Suprapubic skin (tissue), 4 donors: ENCODE measurements at places on chromosomes 12 and 14.

DNA sequence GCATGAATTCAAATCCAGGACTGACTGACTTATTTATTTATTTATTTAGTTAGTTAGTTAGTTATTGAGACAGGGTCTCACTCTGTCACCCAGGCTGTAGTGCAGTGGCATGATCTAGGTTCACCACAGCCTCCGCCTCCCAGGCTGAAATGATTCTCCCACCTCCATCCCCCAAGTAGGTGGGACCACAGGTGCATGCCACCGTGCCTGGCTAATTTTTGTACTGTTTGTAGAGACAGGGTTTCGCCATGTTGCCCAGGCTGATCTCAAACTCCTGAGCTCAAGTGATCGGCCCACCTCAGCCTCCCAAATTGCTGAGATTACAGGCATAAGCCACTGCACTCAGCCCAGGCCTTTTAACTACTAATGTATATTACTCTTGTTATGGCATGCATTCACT lies 36.0 kb downstream of the BTG1 start:
- DNase-seq = no peak
- no peak overlapping the region for H3K4me3 ChIP-seq
- H3K36me3 ChIP-seq = no peaks in the 10 kb centered on the region
- H3K27ac ChIP-seq = no peak overlapping the region
- peaks cover 35% of the 10 kb centered on the region for H3K4me1 ChIP-seq
- H3K27me3 ChIP-seq = no peaks in the 10 kb centered on the region

DNA sequence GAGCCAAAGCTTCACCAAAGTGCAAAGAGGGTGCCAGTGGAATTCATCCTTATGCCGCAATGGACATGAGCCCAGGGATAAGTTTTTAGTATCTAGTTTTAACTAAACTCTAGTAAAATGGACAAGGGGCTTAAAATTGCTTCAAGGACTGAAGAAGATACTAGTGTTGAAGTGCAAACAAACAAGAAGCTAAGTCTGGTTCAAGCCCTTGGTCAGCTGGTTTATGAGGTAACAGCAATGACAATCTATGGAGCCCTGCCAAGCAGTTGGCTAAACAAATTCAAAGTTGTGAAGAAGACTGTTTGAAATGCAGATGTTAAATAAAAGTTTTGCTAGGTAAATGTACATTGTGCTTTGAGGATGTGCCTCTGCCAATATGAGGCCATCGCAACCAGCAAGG lies 209.4 kb downstream of the KTN1 start:
- DNase-seq = no peak
- H3K27me3 ChIP-seq = no peaks in the 10 kb centered on the region
- H3K36me3 ChIP-seq = no peaks in the 10 kb centered on the region
- no peaks in the 10 kb centered on the region for H3K4me1 ChIP-seq
- H3K27ac ChIP-seq = no peak overlapping the region

DNA sequence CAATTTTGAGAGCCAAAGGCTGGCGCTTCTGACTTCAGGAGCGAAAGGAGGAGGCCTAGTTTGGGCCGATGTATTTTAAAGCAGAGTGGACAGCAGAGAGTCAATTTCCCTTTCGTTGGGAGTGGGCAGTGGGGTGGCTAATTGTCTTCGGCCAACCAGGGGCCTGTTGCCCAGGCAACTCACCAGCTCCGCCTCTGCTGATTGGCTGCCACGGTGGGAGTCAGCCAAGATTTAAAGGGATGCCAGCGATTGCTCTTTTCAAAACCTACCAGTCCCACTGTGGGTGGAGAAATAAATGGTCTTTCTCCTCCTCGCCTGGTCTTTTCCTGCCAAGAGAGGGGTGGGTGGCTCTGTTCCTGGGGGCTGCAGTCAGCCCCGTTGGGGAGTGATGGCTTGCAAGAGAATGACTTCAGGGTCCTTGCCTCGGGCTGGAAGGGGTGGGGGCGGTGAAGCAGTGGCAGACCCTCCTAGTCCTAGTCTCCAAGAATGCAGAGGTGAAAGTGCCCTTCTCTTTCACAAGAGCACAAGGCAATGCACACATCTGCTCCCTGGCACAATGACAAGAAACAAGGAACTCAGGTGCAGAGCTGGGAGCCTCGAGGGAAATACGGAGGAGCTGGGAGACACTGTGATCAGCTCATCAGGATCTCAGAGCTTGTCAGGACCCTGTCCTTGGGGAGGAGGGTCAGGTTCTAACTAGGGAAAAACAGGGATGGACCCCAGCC lies 37.7 kb downstream of the RASAL1 start:
- H3K27ac ChIP-seq = no peak overlapping the region
- H3K4me3 ChIP-seq = no peak overlapping the region
- no peak for DNase-seq
- H3K36me3 ChIP-seq = no peaks in the 10 kb centered on the region

GRCh38 chr12:1820191-1820895 lies at the start of gene LRTM2:
Gene LRTM2, plus strand, starts transcription at chr12:1820565. Its CDS starts 7,584 bp downstream, at chr12:1828149.
- no peaks in the 10 kb centered on the region for H3K4me1 ChIP-seq
- H3K27me3 ChIP-seq = peaks cover 63% of the 10 kb centered on the region
- H3K4me3 ChIP-seq = no peak within 1 kb of the TSS
- H3K27ac ChIP-seq = no peak within 1 kb of the TSS
- H3K36me3 ChIP-seq = no peaks in the 10 kb centered on the region

DNA sequence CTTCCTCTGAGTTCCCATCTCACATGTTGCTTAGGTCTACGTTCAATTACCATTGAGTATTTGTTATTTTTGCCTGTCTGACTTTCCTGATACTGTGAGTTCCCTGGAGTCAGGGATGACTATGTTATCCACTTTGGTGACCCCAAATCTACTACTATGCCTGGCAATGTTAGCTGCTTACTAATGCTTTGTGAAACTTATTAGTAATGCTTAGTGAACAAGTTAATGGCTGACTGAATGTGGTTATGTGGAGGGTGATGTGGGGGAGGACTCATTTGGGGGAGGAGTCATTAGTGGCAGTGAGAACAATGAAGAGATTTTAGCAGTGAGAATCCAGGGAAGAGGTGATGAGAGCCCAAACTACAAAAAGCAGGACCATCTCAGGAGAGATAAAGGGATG lies 121.6 kb downstream of the KTN1 start:
- no peak for DNase-seq
- peaks cover 11% of the 10 kb centered on the region for H3K4me1 ChIP-seq
- no peak overlapping the region for H3K4me3 ChIP-seq
- no peak overlapping the region for H3K27ac ChIP-seq
- H3K36me3 ChIP-seq = no peaks in the 10 kb centered on the region

GRCh38 chr12:112463478-112463877 lies 44.7 kb downstream of the PTPN11 start:
- no peak overlapping the region for H3K4me3 ChIP-seq
- DNase-seq = no peak
- H3K27me3 ChIP-seq = no peaks in the 10 kb centered on the region
- H3K36me3 ChIP-seq = peaks cover 28% of the 10 kb centered on the region
- no peaks in the 10 kb centered on the region for H3K4me1 ChIP-seq

DNA sequence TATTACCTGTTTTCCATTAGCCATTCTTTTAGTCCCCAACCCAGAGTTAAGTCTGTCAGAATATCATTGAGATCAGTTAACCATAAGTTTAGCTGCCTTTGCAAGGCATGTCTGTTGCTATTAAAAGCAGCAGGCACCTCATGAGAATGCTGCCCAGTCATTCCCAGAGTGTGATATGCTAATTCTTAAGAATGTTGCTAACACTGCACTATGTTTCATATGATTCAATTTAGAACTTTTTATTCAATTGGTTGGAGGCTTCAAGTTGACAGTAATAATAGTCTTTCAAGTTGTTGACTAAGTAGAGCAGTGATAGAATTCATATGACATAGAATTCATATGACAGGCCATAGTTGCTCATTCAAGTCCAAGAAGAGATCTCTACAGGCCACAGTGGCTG lies 292.3 kb downstream of the FUT8 start:
- H3K27me3 ChIP-seq = no peaks in the 10 kb centered on the region
- no peak overlapping the region for H3K4me3 ChIP-seq
- no peaks in the 10 kb centered on the region for H3K4me1 ChIP-seq
- H3K36me3 ChIP-seq = no peaks in the 10 kb centered on the region

DNA sequence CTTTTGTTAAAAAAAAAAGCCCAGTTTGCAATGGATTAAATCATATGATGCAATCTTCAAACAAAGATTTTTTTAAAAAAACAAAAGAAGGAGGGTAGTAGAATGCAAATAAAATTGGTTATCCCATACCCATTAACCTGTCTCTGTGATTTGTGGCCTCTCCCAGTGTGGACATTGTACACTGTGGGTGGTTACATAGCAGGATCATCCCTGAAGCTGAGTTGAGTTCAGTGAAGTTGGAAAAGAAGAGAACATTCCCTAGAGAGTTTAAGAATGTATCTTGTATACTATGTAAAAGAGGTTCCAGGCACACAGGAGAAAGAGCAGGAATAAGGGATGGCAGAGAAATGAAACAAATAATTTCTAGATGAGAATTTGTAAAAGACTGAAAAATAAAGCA lies 142.4 kb upstream of the SLC16A7 start:
- DNase-seq = no peak
- H3K36me3 ChIP-seq = no peaks in the 10 kb centered on the region
- H3K27me3 ChIP-seq = no peaks in the 10 kb centered on the region
- H3K4me1 ChIP-seq = no peaks in the 10 kb centered on the region

DNA sequence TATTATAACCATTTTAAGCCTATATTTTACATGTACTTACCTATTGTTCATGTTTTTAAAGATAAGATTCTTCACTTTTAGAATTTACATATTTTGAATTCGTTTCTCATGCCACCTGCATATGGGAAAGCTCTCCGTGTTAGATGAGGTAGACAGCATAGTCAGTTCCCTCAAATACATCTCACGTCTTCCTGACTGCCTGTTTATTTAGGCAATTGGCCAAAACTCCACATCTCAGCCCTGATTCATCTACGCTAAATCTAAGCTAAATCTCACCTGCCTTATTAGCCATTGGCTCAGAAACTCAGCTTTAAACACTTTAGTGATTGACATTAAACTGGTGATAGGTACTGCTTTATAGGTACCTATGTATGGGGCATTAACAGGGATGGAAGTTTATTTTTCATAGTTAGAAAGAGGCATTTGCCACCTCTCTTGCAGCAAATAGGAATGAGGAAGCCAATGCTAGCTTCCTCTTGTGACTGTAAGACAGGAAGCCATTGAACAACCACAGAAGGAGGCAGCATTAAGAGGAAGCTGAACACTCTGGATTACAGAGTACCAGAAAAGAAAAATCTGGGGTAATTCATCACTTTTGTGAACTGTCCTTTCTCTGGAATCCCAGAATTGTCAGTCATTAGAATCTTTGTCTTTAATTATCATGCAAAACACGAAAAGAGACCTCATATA lies 111.9 kb downstream of the LRFN5 start:
- H3K27me3 ChIP-seq = no peaks in the 10 kb centered on the region
- no peaks in the 10 kb centered on the region for H3K36me3 ChIP-seq
- no peaks in the 10 kb centered on the region for H3K4me1 ChIP-seq
- DNase-seq = no peak

GRCh38 chr12:50785406-50786001 lies 21.6 kb downstream of the ATF1 start:
- no peak for DNase-seq
- H3K27ac ChIP-seq = no peak overlapping the region
- no peak overlapping the region for H3K4me3 ChIP-seq

- no peak overlapping the region for H3K4me3 ChIP-seq
- H3K4me1 ChIP-seq = peaks cover 43% of the 10 kb centered on the region
- H3K27me3 ChIP-seq = no peaks in the 10 kb centered on the region
- no peaks in the 10 kb centered on the region for H3K36me3 ChIP-seq
- no peak for DNase-seq
- H3K27ac ChIP-seq = no peak overlapping the region
These were observed 35.7 kb upstream of the ATP2A2 start for GRCh38 chr12:110245369-110245772.

- H3K4me3 ChIP-seq = no peak overlapping the region
- peaks cover 21% of the 10 kb centered on the region for H3K4me1 ChIP-seq
- H3K27ac ChIP-seq = no peak overlapping the region
- H3K36me3 ChIP-seq = peaks cover 52% of the 10 kb centered on the region
- no peak for DNase-seq
These were observed 2.9 kb downstream of the SMARCD1 start for GRCh38 chr12:50087995-50088394.

DNA sequence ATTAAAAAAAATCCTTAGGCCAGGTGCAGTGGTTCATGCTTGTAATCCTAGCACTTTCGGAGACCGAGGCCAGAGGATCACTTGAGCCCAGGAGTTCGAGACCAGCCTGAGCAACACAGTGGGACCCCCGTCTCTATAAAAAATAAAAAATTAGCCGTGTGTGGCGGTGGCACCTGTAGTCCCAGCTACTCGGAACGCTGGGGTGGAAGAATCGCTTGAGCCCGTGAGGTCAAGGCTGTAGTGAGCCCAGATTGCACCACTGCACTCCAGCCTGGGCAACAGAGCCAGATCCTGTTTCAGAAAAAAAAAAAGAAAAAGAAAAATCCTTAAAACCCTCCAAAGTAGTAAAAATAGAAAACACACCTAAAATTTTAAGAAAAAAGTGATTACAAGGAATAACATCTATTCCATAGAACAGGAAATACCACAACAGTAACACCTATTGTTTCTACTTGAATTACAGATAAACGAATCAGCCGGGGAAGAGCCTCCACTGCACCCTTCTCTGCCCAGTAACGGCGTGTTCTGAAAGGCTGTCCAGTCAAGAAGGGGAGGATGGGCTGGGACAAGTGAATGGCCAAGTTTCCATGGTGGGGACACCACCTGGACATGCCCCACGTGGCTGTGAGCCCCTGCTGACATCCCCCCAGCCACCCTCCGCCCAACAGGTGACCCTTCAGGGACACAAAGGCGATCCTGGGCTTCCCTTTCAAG lies 17.8 kb downstream of the POLE start:
- no peaks in the 10 kb centered on the region for H3K27me3 ChIP-seq
- DNase-seq = no peak
- no peaks in the 10 kb centered on the region for H3K4me1 ChIP-seq
- no peak overlapping the region for H3K27ac ChIP-seq

GRCh38 chr14:63670692-63671091 lies 29.0 kb upstream of the WDR89 start:
- no peaks in the 10 kb centered on the region for H3K36me3 ChIP-seq
- H3K27me3 ChIP-seq = peaks cover 2% of the 10 kb centered on the region
- DNase-seq = no peak

DNA sequence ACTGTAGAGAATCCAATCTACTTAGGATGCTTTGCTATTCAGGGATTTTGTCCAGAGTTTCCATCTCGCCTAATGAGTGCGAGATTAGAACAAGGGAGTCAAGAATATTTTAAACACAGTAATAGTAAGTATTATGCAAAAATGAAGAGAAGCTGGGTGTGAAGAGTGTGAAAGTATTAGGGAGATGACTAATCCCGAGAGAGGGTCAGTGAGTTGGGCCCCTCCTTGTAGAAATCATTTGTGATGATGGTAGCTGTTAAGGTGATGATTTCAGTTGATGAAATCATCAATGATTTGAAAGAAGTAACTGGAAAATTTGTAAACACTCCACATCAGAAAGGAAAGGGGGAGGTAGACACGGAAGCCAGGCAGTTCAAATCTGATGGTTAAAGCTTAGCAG lies 478.9 kb upstream of the MGAT4C start:
- H3K27me3 ChIP-seq = no peaks in the 10 kb centered on the region
- H3K4me1 ChIP-seq = no peaks in the 10 kb centered on the region
- no peak overlapping the region for H3K4me3 ChIP-seq
- no peak overlapping the region for H3K27ac ChIP-seq
- no peak for DNase-seq
- no peaks in the 10 kb centered on the region for H3K36me3 ChIP-seq

- H3K36me3 ChIP-seq = no peaks in the 10 kb centered on the region
- H3K27ac ChIP-seq = no peak overlapping the region
- peaks cover 3% of the 10 kb centered on the region for H3K27me3 ChIP-seq
These were observed 148.8 kb upstream of the TMCC3 start for GRCh38 chr12:94799136-94799535.

- no peak overlapping the region for H3K4me3 ChIP-seq
- DNase-seq = no peak
- H3K27me3 ChIP-seq = no peaks in the 10 kb centered on the region
- H3K27ac ChIP-seq = no peak overlapping the region
- H3K36me3 ChIP-seq = no peaks in the 10 kb centered on the region
These were observed 668.9 kb downstream of the SLC6A15 start for GRCh38 chr12:84243686-84244085.
